ENCODE measurements at places on chromosomes 3 and 15. TPM values are rescaled to one million over a fixed set of nuclear protein-coding genes. Genes with fewer than 3 reads are reported as not detected.

LRRC3B gene
- not detected for total RNA-seq

SEC62 gene
- 60.9 TPM for total RNA-seq

SLC51A gene
- total RNA-seq: not detected

GRAMD1C gene
- 6.8 TPM for total RNA-seq

CCR1 gene
- 1.5 TPM for total RNA-seq

SLC38A3 gene
- not detected for total RNA-seq

GRK7 gene
- not detected for total RNA-seq

C3orf38 gene
- total RNA-seq: 30.1 TPM

STRIT1 gene
- not detected for total RNA-seq

SNTN gene
- total RNA-seq: not detected

ITIH4 gene
- 1.7 TPM for total RNA-seq

NEO1 gene
- total RNA-seq: 15.6 TPM

ATP11B gene
- 46.0 TPM for total RNA-seq

RTP3 gene
- not detected for total RNA-seq

LMOD3 gene
- under 0.01 TPM for total RNA-seq

OR5K2 gene
- not detected for total RNA-seq

AGBL1 gene
- total RNA-seq: not detected

PROK2 gene
- total RNA-seq: not detected

GPR149 gene
- not detected for total RNA-seq

SCAMP5 gene
- 0.79 TPM for total RNA-seq

CDCP1 gene
- total RNA-seq: 5.5 TPM

LDHAL6B gene
- total RNA-seq: not detected

KNG1 gene
- not detected for total RNA-seq

IMP3 gene
- 62.3 TPM for total RNA-seq

XIRP1 gene
- total RNA-seq: not detected

GLDN gene
- 90.2 TPM for total RNA-seq

SLC6A11 gene
- total RNA-seq: not detected

LYZL4 gene
- not detected for total RNA-seq

HDC gene
- not detected for total RNA-seq

RYR3 gene
- total RNA-seq: under 0.01 TPM

GOLGA8T gene
- total RNA-seq: 0.17 TPM

ZNF860 gene
- 0.32 TPM for total RNA-seq

GUCA1C gene
- total RNA-seq: not detected

SH3GL3 gene
- 0.16 TPM for total RNA-seq

PIGX gene
- total RNA-seq: 6.5 TPM

FBXO45 gene
- total RNA-seq: 4.7 TPM

RAD51 gene
- 1.4 TPM for total RNA-seq

NME9 gene
- total RNA-seq: not detected

WWTR1 gene
- total RNA-seq: 23.2 TPM

APOD gene
- total RNA-seq: 1.2 TPM

GNAT1 gene
- not detected for total RNA-seq

TM4SF18 gene
- total RNA-seq: under 0.01 TPM
